ENCODE measurements at places on chromosomes 1 and 21. TPM values are rescaled to one million over a fixed set of nuclear protein-coding genes. Genes with fewer than 3 reads are reported as not detected.

Gene PLA2G4A
- 2.0 TPM for total RNA-seq

Gene CYP4X1
- total RNA-seq, result not detected

Gene OR2T3
- total RNA-seq, result not detected

Gene UBL4B
- not detected for total RNA-seq

Gene BCAR3
- 0.96 TPM for total RNA-seq

Gene HEYL
- not detected for total RNA-seq

Gene POTED
- total RNA-seq, result not detected

Gene S100A7A
- not detected for total RNA-seq

Gene SPRR2B
- total RNA-seq, result not detected

Gene RNU1-4
- total RNA-seq, result 3,744 TPM

Gene CLK2
- total RNA-seq, result 108 TPM

Gene ZBTB21
- total RNA-seq, result 16.3 TPM

Gene KCND3
- not detected for total RNA-seq

Gene CYP4A11
- not detected for total RNA-seq

Data from activated CD8-positive, alpha-beta memory T cell treated with anti-CD3 and anti-CD28 coated beads, Interleukin-2, amount 10 ng/mL, durations not matched to agents 7 days and 5 days (primary cell).